Stimulated activated CD8-positive, alpha-beta memory T cell treated with anti-CD3 and anti-CD28 coated beads, Interleukin-7, amount 100 ng/mL, for 1 hour (primary cell): ENCODE measurements at places on chromosomes 1 and 21.

- DNase-seq, result no peak
These were observed 27.7 kb upstream of the AJAP1 start for GRCh38 chr1:4626560-4627319.

GRCh38 chr21:24583473-24583872 is 1023.8 kb downstream of the MRPL39 start:
- DNase-seq, result no peak

- no peak for DNase-seq
These were observed 13.8 kb downstream of the SLC35E2B start for GRCh38 chr1:1678581-1679380.

DNA sequence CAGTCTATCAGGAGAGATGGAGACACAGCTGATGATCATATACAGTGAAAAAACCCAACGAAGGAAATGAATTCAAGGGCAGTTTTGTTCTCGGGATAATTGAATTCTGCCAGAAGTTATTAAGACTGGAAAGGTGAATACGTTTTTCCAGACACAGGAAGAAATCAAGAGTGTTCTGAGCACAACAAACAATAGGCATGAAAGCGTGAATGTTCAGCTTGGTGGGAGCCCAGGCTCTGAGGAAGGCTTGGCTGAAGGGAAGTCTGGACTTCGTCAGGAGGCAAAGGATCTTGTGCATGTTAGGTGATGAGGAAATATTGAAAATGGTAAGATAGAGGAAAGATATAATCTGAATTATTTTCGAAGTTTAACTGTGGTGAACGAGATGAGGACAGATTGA is 50.4 kb downstream of the CYYR1 start:
- no peak for DNase-seq

DNA sequence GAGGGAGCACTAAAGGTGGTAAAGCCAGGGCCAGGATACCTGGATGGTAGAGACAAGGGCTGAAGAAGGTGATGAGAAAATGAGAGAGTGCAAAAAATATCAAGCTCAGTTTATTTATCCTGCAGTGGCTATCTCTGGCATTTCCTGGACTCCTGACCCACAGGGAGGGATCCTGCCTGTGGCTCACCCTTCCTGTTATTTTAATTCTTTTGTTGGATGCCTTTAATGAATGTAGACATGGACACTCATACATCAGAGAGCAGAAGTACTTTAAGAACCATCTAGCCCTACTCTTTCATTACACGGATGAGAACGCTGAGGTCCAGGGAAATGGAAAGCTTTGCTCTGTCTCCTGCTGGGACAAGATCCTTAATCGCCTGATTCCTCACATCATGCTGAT is 20.6 kb downstream of the JUN start:
- DNase-seq, result no peak
